ENCODE measurements at places on chromosomes 3 and 15.

DNA sequence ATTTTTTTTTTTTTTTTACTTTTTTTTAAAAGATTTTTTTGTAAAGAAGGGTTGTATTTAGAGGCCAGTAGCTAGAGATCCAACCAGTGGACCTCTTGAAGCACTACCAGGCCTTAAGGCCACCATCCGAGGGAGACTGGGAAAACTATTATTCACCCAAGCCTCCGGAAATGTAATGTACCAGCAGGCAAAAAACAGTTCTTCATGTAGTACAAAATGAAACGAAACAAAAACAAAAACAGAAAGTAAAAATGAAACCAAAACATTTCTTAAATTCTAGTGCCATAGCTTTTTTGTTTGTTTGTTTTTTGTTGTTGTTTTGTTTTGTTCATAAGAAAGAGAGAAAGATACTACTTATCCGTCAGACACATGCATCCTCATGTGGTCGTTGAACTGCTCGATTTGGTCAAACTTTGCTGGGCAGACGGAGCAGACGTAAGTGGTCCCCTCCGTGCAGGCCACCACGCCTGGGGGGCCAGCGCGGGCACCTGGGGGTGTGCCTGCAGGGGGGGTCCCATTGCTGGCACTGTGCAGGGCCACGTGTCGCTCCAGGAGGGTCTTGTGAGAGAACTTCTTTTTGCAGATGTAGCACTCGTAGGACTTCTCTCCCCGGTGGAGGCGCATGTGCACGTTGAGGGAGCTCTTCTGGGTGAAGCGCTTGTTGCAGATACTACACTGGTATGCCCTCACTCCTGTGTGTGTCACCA lies 45.0 kb downstream of the TIGIT start:
- DNase-seq, result no peak

GRCh38 chr15:101332061-101332467 lies 37.0 kb upstream of the SNRPA1 start:
- no peak for DNase-seq

DNA sequence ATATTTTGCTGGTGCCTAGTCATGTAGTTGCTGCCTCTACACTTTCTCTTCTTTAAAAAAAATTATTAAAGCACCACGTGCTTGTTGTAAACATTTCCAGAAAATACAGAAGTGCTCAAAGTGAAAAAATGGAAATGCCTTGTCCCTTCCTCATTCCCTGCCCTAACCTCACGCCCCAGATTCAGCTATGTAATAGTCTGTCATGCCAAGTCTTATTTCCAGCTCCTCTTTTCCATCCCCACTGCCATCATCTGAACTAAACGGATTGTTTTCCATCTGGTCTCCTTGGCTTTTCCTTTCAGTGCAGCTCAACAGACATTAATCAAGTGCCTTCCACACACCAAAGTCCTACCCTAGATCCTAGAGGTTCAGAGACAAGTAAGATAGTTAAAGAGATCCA lies 15.5 kb downstream of the ZNF774 start:
- no peak for DNase-seq

- DNase-seq, result no peak
Measured at GRCh38 chr3:124805671-124806070, 75.4 kb downstream of the UMPS start.

DNA sequence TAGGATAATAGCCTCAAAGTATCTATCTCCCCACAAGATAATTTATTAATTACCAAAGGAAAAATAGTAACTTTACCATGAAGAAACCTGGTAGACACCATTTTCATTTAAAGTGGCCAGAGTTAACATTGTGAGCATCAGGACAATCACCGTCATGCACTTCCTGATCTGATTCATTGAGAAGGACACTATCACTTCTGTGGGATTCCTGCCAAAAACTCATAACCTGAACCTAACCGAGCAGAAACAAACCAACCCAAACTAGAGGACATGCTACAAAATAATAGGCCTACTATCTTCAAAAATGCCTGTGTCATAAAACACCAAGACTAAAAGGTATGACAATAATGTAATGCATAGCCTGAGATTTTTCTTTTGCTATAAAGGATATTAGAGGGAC lies 39.0 kb downstream of the FSIP1 start:
- DNase-seq, result no peak
